NCI-H1092 (cell line): ENCODE measurements at places on chromosomes 4 and X.

DNA sequence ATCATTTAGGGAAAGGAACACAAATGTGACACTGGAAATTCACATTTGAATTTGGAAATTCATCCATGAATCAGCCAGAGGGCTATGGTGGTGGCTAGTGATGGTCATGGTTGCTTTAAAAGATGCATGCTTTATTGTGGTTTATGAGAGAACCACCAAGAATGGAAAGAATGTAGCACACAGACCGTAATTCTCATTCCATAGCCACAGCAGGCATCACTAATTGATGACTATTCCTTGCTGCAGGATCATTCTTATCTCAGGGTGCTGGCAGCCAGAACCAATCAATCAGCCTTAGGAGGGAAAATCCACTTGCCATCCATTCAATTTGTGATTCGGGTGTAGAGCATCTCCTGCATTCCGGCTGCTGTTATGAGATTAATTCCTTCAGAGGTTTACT is 115.6 kb downstream of the DHRSX start:
- no peak for DNase-seq

- DNase-seq, result no peak
Observed at GRCh38 chr4:26325191-26325590, 4.4 kb downstream of the RBPJ start.

DNA sequence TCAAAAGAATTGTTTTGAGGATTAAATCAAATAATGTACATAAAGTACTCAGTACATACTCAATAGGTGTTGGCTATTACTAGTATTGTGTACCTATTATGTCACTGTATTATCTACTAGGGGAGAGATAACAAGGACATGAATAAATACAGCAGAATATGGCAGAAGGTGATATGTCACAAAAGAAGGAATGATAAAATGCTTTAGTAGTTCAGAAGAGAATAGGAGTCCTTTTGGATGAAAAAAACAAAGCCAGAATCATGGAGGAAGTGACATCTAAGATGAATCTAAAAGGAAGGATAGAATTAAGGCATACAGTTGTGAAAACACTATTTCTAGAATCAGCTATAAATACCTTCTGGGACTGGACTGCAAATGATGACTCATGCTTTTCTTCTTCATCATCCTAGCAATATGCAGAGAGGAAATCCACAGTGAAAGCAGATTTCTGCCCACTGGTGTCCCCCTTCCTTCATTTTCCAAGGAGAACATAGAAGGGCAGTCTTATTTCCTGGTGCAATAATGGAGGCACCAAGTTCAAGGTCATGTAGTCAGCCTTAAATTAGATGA is 98.7 kb downstream of the GLUD2 start:
- DNase-seq, result no peak

GRCh38 chrX:49901048-49901447 is 21.3 kb upstream of the CLCN5 start:
- peak; percentile 43 for DNase-seq

DNA sequence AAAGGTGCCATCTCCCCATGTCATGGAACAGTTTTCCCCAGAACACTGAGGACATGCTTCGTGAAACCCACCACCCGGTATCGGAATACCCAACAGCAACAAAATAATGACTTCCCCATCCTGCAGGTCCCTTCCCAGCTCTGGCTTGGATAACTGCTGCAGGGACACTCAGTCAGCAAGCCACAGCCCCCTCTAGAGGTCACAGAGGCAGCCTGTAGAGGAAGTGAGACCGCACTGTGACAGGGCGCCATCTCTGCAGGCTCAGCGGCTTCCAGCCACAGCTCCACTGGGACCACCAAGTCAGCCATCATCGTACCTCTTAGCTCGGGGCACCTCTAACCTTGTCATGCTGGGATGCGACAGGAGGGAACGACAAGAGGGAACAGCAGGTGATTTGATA is 315.9 kb downstream of the LDB2 start:
- no peak for DNase-seq

GRCh38 chr4:81214144-81214880 is 710 bp downstream of the PRKG2 start:
- DNase-seq, result peak; percentile 30

- DNase-seq, result no peak
Observed at GRCh38 chr4:145348291-145348690, 133.4 kb upstream of the SMAD1 start.

DNA sequence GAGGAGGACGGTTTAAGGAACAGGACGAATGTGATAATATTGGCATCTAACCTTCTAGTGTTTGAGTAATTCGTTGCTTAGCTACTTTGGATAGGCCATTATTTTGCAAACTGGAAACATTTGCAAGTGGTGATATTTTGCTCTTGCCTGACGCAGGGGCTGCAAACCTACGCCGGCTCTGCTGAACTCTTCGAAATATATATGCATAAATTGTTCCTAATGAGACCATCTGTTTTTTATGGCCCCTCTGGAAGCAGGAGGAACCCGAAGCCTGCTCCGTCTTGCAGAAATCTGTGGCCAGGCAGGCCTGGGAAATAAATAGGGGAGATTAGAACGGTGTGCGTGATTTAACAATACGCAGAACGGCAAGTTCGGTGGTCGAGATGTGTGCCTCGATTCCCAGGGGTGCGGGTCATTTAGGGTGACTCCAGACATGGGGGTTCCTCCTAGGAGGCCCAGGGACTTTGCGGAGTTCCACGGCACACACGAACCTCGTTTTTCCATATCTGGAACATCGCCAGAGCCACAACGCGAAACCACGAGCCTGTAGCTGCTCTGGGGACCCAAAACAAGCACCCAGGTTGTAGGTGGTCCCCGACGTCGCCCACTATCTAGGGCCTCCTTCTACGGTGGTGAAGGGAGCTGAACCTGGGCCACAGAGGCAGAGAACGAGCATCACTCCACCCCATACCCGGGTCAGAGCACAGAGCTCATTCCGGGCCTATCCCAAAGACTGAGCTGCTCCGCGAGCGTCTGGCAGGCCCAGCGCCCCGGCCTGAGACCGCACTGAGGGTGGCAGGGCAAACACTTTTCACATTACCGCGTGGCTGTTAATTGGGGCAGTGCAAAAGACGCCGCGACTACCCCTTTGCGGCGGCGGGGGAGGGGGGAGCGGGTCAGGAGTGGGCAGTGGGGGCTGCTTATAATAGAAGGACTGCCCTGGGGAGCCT is 89.7 kb downstream of the BCOR start:
- DNase-seq, result peak; percentile 27

GRCh38 chr4:1395941-1396805 is 10.1 kb downstream of the NKX1-1 start:
- no peak for DNase-seq
